SHP77 treated with DMSO at 0.1 percent for 48 hours (cell line): ENCODE measurements at places on chromosomes 16 and 17.

- peak; percentile 49 for DNase-seq
Measured at GRCh38 chr16:8173111-8173644, 417.1 kb downstream of the TMEM114 start.

DNA sequence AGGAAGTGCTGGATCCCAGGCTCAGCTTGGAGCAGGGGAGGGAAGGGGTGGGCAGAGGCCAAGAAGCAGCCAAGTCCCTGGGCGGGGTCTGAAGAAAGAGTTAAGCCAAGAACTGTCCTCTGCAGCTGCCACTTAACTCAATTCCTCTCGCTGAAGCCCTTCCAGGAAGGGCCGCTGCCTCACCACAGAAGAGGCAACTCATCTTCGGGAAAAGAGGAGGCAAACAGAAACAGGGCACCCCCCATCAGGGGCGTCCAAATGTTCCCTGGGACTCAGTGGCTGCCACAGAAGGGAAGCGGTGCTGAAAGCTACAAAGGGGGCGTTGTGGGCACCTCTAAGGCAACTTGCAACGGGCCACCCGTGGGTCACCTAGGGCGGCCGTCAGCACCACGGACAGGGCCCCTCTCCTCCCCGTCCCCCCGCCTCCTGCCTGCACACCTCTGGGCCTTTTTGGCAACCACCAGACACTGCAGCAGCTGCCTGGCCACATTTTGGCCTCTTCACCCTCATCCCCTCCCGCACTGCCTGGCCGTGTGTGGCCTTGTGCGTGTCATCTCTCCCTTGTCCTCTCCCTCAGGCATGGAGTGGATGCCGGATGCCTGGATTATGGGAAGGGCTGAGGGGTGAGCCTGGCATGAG lies 2.5 kb downstream of the TLCD3B start:
- DNase-seq, result no peak

DNA sequence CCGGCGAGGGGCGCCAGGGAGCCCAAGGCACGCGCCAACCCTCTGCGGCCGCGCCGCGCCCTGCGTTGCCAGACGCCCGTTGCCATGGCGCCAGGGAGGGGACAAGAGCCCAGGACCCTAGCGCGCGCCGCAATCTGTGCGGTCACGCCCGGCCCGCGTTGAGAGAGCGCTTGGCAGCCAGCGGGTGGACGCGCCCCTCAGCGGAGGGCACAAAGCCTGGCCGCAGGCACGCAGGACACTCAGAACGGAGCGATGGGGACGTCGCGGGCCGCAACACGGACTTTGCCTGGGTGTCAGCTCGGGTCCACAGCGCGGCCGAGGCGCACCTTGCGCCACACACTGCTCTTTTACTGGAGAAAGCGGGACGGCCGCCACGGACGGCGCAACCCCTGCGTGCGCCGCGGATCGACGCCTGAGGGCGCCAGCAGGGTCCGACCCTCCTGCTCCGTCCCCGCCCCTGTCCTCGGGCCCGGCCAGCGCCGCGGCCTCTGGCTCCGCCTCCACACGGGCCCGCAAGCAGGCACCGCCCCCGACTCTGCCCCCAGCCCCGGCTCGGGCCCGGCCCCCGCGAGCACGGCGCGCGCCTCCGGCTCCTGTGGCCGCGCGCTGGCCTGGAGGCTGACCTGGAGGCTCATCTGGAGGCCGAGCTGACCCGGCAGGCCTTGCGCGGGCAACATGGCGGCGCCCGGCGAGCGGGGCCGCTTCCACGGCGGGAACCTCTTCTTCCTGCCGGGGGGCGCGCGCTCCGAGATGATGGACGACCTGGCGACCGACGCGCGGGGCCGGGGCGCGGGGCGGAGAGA lies at the start of gene GFER:
Gene GFER (plus strand): TSS at position 650 of the 803 bp plus-strand sequence. CDS start 26 bp downstream, at position 676.
- peak; percentile 54 for DNase-seq

- DNase-seq, result no peak
Measured at GRCh38 chr16:89574681-89575246, 794 bp upstream of the CPNE7 start.

DNA sequence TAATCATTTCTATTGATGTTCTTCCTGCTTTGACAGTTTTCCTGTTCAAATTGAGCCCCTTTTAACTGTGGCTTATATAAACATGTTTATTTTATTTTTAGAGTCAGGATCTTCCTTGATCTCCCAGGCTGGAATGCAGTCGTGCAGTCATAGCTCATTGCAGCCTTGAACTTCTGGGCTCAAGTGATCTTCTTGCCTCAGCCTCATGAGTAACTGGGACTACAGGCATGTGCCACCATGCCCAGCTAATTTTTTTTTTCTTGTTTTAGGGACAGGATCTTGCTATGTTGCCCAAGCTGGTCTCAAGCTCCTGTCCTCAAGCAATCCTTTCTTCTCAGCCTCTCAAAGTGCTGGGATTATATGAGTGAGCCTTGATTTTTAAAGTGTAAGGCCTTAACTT lies 14.7 kb downstream of the PHKB start:
- no peak for DNase-seq

DNA sequence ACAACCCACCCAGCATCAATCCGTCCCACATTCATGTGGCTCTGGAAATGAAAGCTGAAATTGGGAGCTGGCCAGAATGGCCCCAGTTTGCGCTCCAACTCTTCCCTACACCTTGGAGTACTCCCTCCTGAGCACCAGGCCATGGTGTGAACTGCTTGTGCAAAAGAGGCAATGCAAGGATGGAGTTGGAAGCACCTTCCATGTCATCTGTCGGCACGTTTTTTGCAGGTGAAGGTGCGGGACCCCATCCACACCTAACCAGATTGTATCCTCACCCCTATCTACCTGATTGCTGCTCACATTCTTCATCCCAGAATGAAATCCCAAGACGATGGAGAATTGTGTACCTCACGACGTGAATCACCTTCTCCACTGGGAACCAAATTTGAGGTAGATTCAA lies 136.6 kb upstream of the WSB1 start:
- no peak for DNase-seq

GRCh38 chr17:78258323-78259191 lies 27.1 kb downstream of the TMEM235 start:
- DNase-seq, result peak; percentile 85

GRCh38 chr16:2992383-2993081 lies 12.3 kb upstream of the PKMYT1 start:
- no peak for DNase-seq

DNA sequence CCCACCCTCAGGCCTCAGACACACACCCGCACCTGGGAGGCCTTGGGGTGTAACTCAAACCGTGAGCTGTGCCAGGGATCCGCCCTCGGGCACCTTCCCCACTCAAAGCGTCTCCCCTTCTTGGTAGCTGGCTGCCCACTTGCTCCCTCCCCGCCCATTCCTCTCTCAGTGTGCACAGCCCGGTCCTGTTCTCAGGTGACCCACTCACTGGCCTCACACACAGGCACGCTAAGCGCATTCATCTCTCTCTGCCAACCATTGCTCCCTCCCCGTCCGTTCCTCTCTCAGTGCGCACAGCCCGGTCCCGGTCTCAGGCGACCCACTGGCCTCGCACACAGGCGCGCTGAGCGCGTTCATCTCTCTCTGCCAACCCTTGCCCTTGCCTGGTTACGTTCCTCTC lies 20.8 kb downstream of the WDR45B start:
- DNase-seq, result no peak

GRCh38 chr16:25030420-25031131 lies 15.4 kb upstream of the ARHGAP17 start:
- DNase-seq, result no peak

- no peak for DNase-seq
Measured at GRCh38 chr17:79953335-79953734, 82.3 kb downstream of the TBC1D16 start.

GRCh38 chr17:16486373-16487250 lies 5.4 kb downstream of the LRRC75A start:
- DNase-seq, result peak; percentile 100

DNA sequence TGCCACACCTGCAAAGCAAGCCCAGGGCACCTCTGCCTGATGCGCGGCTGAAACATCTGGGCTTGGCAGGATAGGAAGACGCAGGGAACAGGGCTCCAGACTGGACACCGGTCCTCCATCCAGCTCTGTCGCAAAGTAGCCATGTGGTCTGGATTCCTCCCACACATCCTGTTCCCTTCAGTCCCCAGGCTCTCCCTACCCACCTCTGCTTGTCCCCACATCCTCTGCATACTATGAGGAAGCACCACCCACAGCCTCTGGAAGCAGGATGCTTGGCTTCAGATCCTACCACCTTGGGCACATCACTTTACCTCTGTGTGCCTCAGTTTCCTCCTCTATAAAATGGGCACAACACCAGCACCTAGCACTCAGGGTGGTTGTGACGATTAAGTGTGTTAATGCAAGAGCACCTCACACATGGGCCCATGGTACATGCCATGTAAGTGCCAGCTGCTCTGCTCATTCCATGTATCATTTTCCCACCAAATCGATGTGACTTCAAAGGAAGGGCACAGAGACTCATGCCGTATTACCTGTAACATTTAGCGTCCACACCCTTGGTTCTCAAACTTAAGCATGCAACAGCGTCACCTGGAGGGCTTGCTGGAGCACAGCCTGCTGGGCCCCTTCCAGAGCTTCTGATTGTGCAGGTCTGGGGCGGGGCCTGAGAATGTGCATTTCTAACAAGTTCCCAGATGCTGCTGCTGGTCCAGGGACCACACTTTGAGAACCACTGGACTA lies 138.6 kb upstream of the SDK2 start:
- DNase-seq, result peak; percentile 56

DNA sequence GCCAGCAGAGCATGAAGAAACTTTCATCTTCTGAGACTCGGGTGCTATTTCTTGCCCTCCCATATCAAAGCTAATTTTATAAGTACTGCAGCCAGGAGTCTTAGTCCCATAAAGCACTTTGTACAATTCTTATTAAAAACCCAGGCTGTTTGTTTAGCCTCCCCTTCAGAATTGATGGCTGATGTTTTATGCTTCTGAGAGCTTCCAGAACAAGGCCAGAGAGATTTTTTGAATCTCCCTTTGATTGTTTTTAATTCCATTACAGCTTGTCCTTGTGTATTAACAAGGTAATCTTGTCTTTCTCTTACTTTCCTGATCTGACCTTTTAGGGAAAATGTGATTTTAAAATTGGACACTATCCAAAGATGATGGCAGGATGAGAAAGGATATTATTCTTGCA lies 16.3 kb downstream of the COQ7 start:
- no peak for DNase-seq

DNA sequence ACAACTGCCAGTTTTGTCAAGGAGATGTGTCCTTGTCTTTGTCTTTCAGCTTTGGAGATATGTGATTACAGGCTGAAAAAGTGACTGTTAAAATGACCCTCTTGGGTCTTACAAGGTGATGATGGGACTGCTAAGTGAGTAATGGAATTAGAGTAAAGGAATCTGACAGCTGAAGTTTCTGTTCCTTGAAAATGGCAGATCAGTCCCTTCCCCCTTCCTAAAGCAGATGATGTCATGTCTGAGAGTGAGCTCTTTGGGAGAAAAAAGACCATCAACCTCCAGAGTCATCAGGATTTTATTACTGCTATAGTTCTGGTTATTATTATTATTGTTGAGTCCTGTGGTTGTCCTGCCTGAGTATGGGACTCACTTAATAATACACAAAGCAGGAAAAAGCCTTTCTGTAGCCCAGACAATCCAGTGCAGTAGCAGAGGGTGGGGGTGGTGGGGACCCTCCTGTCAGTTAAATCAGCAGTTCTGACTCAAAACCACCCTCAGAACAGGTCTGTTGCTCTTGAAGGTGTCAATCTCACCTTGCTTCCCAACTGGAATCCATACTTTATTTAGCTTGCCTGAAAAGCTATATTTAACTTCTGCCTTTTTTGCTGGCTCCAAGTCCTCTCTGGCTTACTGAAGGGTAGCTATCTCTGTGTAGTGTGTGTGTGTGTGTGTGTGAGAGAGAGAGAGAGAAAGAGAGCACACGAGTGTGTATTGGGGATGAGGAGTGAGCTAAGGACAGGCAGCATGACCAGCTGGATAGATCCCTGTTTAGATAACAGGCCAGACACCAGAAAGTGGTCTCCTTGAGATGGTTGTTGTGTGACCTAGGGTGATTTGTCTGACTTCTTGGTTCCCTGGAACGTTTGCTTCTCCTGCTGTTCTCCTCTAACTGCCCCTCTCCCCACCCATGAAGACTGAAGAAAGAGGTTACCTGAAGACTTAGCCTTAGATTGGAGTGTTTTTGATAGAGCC lies 4.9 kb downstream of the HROB start:
- no peak for DNase-seq

GRCh38 chr17:56812901-56813388 lies 20.8 kb downstream of the C17orf67 start:
- no peak for DNase-seq

DNA sequence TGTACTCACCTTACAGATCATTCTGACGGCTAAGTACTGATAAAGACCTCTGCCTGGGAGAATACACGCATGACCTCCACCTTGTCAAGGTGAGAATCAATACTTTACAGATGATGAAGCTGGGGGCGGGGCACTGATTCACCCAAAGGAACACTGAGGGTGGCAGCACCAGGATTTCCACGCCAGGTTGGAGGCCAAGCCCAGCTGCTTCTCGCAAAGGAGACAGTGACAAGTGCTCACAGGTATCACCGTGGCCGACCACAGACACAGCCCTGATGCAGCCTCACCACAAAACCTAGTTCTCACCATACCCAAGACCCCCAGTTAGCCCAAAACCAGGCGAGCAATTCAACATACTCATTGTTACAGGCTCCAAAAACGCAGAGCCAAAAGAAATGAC lies 434.2 kb downstream of the SOX9 start:
- DNase-seq, result no peak

- no peak for DNase-seq
Measured at GRCh38 chr17:39759204-39759603, 21.5 kb downstream of the GRB7 start.

- no peak for DNase-seq
Measured at GRCh38 chr17:57249520-57249919, 6.8 kb upstream of the MSI2 start.

GRCh38 chr17:82439194-82439828 lies 11.2 kb downstream of the CYBC1 start:
- DNase-seq, result no peak

DNA sequence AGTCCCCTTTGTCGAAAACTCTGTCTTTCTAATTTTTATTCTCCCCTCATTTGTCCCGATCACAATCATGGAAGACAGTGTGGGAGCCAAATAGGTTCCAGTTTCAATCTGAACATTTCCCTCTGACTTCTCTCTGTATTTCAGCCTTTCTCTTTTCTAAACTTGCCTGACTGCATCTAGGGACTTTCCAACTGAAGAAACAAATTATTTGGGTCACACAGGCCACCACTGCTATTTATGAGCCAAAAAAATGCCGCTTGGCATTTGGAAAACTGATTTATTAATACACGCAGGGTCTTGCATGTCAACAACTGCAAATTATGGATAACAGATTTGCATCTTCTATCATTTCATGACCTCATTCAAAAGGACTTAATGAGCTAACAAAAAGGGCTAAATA lies 55.2 kb upstream of the ELAC2 start:
- no peak for DNase-seq
